Left cardiac atrium (tissue), 4 donors: ENCODE measurements at places on chromosomes 11 and 22. TPM values are rescaled to one million over a fixed set of nuclear protein-coding genes. Genes with fewer than 3 reads are reported as not detected.

DNA sequence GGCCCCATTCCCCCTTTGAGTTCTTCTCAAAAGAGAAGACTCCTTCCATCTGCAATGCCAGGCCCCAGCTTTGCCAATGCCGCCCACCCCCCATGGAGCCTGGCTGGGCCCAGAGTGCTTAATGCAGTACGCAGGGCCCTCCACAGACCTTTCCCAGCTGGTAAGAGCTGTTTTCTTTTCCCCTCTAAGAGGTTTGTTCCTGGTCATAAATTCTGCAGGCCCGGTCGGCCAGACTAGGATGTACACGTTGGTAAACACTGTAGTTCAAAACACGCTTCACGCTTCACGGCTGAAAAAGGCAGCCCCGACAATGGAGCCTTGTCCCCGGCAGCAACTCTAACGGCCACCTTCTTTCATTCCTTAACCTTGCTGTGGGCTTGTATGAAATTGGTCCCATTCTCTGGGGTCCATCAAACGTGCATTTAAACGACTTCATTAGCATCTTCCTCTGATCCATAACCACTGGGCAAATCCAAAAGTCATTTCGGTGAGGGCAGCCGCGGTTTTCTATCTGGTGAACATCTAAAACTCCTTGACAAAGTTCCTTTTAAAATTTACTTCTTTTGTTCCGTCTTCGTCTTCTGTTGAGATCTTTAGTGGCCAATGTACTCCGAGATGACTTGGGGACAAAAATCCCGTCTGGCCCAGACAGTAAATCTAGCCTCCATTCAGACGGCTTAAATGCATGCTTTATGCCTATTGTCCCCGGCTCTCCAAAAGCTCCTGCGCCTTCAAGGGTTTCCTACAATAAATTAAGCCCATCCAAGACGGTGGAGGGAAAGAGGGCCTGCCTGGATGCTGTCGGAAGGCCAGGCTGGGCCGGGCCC, 60.0 kb upstream of the MYEOV start:
- DNase-seq, result no peak

Gene FREY1
- 0.47 TPM for total RNA-seq

GRCh38 chr11:86064220-86064803, 4.6 kb downstream of the PICALM start:
- no peak for DNase-seq

GRCh38 chr11:119741369-119742262, 12.6 kb upstream of the NECTIN1 start:
- DNase-seq, result peak; percentile 65

DNA sequence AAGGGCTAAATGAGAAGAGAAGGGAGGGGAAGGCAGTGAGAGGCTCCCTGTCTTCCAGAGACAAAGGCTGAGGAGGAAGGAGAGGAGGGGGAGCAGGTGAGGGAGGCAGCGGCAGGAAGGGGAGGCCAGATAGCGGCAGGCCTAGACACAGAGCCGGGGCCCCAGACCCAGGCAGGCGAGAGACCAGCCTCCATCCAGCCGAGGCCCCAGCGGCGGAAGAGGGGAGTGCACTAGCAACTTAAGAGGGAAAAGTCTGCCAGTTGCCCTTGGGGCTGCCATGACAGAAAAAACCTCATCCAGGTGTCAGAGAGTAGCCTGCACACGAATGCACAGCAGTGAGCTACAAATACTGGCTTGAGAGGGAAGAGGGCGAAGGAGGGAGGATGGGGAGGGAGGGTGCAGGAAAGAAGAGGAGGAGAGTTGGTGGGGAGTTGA, 46.7 kb downstream of the IGLL1 start:
- DNase-seq, result no peak

Gene CSNK2A3
- 0.97 TPM for total RNA-seq

GRCh38 chr22:45583504-45583903, 80.8 kb downstream of the FBLN1 start:
- peak; percentile 5 for DNase-seq

DNA sequence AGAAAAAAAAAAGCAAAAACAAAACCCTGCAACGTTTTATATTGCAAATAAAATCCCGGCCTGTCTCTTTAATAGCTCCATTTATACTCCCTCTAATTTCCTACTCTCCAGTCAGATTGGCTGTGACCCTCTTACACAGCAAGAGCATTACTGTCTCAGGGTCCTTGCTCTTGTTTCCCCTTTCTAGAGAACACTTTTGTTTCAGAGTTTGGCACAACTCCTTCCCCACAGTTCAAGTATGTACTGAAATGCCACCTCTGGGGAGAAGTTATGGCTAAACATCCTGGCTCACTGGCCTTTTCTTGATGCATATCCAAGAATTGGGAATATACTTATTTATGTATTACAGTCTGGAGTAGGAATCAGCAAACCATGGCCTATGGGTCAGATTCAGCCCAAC, 2.6 kb downstream of the CASP12 start:
- no peak for DNase-seq

GRCh38 chr22:23565915-23566704, 14.0 kb downstream of the IGLL1 start:
- peak; percentile 35 for DNase-seq

DNA sequence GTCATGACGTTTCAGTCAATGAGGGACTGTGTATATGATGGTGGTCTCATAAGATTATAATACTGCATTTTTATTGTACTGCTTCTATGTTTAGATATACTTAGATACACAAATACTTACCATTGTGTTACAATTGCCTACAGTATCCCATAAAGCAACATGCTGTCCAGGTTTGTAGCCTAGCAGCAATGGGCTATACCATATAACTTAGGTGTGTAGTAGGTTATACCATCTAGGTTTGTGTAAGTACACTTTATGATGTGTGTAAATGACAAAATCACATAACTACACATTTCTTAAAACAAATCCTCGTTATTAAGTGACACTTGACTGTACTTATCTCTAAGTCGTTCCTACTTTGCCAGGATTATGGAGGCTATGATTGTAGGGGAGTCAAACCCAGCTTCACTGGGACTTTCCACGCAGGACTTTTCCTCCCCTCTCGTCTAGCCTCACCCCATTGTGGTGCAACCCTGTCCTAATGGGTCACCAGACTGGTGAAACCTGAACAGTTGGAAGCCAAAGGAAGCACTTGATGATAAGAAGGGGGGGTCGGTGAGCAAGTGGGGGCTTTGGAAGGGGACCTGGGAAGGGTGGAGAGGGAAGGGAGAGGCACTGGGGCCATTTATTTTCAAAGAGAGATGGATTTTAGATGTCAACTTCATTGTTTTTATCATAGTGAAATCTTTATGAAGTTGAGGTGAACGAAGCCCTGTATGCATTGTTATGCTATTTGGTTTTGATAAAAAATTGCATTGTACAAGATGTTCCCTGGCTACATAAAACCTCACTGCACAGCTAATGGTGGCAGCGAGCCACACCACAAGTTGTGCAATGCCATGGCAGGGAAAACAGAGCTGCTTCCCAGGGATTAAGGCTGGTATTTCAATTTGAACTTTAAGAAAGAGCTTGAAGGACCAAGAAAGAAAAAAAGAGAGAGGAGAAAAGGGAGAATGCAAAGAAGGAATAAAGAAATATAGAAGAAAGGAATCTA, 129.1 kb downstream of the EHF start:
- peak; percentile 51 for DNase-seq

Gene MOGAT2
- total RNA-seq, result 0.38 TPM

- no peak for DNase-seq
These were observed 130.5 kb downstream of the SPON1 start for GRCh38 chr11:14093065-14093464.

- DNase-seq, result no peak
These were observed 578.5 kb downstream of the BUD13 start for GRCh38 chr11:116194156-116194904.

DNA sequence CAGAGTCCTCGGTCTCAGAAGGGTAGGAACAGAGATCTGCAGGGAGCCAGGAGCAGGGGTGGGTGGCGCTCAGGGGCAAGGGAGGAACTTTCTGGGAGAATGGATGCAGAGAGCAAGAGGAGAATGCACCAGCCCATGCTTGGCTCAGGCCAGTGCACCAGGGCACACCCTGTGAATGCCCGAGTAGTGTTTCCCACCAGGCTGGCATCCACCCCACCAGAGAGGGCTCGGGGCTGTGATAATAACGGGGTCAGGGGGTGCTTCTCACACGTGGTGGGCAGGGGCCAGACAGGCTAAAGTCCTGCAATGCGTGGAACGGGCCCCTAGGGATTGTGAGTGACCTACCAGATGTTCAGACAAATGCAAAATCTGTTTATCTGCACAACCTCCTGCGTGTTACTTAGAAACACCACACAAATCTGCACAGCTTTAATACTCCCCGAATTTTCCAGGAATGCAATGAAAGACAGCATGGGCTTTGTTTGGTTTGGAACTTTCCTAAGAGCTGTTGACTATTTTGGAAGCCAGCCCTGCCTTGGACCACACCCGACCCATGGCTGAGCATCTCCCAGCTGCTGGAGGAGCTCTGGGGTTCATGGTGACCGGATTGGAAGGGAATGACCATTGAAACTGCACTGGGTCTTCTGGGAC, 368.3 kb downstream of the SHANK2 start:
- DNase-seq, result no peak

DNA sequence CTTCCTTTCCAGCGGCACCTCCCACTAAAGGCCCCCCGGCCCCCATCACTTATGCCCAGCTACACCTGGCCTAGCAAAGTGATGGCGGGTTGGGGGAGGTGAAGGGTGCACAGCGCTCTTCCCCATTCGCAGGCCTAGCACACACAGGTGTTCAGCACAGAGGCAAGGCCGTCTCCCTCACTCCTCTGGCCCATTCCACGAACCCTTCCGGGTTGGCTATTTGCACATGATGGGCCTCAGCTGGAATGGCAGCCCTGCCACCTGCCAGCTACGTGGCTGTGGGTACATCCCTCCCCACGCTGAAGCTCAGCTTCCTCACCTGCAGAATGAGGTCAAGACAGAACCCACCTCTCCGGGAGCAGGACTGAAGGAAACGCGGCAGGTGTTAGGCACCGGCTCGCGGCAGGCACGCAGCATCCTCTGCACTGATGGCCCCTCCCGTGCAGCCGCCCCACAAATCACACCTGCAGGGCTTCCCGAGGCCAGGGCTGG, 4.8 kb downstream of the KIAA0930 start:
- no peak for DNase-seq

- no peak for DNase-seq
These were observed 72.2 kb downstream of the CSNK2A3 start for GRCh38 chr11:11280826-11281225.

GRCh38 chr22:44085743-44086270, 61.7 kb downstream of the PARVB start:
- peak; percentile 82 for DNase-seq
